GM23248 (cell line): ENCODE measurements at places on chromosomes 3 and 15.

GRCh38 chr3:76436894-76437293 lies 603.0 kb upstream of the ROBO2 start:
- DNase-seq = peak; percentile 76

- DNase-seq = no peak
Observed at GRCh38 chr3:168583977-168584376, 488.3 kb upstream of the GOLIM4 start.

- no peak for DNase-seq
Observed at GRCh38 chr3:115789481-115789880, 166.2 kb downstream of the GAP43 start.

GRCh38 chr3:38028621-38029361 lies 651 bp downstream of the PLCD1 start:
- peak; percentile 70 for DNase-seq
